KBM-7 (cell line): ENCODE measurements at places on chromosomes 16 and 17.
A peak's percentile ranks its signal among the peaks of the same experiment; 100 is the strongest.

DNA sequence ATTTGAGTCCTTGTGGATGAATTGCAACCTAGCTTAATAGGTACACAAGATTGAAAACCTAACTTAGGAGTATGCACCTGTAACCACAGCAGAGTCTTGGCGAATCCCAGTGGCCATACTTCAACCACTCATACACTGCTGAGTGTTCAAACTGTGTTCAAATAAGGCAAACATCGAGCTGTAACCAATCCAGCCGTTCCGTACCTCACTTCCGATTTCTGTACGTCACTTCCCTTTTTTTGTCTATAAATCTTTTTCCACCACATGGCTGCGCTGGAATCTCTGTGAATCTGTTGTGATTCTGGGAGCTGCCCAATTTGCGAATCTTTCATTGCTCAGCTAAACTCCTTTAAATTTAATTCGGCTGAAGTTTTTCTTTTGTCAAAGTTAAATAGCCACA, 190.6 kb downstream of the MAF start:
- DNase-seq: peak; percentile 45

GRCh38 chr16:2927010-2927646, 15.4 kb downstream of the FLYWCH1 start:
- peak; percentile 93 for DNase-seq

DNA sequence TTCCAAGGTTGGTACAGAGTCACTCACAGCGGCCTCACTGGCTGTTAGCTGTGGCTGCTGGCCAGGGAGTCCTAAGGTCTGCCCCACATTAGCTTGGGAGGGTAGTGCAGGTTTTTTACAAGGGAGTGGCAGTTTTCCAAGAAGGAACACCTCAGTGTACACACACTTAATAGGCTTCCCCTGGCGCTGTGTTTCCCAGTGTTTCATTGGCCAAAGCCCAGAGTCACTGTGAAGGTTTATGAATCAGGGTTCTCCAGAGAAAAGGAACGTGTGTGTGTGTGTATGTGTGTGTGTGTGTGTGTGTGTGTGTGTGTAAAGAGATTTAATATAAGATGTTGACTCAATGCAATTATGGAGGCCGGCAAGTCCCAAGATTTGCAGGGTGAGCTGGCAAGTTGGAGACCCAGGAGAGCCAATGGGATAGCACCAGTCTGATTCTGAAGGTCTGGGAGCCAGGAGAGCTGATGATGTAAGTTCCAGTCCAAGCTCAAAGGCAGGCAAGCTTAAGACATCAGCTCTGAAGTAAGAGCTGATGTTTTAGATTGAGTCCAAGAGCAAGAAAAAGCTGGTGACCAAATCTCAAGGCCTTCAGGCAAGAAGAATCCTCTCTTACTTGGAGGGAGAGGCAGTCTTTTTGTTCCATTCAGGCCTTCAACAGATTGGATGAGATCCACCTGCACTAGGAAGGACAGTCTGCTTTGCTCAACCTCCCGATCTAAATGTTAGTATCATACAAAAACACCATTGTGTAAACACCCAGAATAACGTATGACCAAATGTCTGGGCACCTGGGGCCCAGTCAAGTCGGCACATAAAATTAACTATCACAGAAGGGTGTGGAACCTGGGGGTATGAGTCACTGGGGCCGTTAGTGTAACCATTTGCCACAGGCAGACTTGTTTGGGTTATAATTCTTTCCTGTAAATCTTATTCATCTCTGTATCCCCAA, 206.8 kb downstream of the PRKCA start:
- no peak for DNase-seq

DNA sequence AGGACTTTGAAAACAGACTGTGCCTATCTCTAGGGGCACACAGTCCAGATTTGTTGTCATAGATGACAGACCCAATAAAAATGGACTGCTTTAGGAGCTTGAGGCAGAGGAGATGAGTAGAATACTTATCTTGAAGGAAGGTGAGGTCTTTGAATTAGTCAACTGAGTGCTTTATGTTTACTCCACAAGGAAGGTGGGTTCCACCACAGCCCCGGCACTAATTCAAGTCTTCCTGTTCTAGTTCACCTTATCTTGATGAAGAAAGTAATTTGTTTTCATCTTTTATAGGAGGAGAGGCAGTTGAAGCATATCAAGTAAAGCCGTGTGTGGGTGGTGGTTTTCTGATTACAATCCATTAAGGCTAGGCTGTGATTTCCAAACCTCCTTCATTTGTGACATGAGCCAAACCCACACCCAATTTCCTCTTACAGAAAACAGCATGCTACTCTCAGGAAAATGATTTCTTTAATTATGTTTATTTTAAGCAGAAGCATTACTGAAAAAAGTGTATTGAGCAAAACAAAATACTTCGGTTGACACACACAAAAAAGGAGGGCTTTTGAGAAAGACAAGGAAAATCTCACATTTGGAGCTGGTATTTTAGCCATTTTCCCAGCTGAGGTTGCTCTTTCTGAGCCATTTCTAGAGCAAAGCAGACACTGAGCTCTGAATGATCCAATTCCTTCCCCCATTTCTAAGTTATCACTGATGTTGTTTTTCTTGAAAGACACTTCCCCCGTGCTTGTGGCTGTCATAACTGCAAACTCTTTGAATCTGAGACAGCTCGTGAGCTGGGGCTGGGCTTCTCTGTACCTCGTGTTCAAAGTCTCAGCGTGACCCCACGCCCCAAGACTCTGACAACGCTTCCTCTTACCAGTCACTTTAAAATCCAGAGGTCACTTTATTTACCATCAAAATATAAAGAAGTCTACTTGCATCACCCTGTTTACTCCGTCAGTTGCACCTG, 35.4 kb downstream of the CDRT15 start:
- no peak for DNase-seq

DNA sequence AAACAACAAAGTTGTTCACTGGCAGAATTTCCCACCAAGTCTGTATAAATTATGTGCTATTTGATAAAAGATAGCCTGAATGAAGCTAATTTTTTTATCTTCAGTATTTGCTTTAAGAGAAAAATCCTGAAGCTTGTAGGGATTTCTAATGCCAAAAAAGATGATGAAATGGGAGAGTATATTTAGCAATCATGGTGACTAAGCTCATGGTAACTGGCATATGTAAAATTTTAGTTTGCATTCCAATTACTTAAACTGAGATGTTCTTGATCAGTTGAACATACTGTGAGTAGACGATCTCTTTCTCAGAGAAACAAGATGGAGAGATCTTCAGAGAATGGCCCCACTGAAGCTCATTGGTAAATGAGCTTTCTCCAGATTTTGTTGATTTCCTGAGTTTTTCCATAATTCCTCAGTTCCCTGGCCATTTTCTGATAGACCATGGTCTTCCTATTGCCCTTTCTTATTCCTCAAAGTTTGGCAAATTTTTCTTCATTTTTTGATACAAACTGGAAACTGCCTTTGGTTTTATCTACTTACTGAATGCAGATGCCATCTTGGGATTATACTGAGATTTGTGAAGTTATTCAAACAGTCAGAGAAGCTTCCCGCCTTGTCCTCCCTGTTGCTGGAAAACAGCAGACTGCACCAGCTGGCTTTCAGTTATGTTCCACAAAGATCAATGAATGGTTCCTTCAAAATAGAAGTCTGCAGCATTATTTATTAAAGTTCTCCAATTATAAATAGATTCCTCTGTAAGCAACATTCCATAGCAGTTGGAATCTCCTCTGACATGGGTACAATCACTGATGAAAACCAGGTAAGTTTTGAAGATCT, 68.3 kb upstream of the ALOX12 start:
- no peak for DNase-seq

DNA sequence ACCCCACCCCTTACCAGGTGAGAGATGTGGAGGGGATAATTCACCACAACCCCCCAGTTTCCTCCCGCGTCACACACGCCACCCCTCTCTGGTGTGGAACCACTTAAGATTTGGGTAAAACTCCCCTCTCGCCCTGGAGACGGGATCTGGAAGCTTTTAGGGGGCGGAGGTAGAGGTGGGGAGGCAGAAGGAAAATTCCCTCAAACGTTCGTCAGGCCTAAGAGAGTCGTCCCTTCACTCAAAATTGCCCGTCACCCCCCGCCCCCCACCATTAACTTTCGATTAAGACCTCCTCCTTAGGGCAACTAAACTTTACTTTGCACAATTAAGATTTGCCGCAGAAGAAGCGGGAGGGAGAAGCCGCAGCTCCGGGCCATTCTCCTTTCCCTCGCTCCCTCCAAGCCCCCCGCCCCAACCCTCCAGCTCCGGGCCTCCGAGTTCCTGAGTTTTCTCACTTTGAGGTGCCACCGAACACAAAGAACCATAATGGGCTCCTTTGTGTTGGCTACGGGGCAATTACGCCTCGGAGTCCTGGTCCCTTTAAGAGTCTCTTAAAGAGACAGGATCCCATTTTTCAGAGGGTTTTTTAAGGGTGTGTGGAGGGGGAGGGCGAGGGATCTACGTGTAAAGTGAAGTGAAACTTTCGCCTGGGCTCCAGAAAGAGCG, 985 bp upstream of the FZD2 start:
- DNase-seq: peak; percentile 67

DNA sequence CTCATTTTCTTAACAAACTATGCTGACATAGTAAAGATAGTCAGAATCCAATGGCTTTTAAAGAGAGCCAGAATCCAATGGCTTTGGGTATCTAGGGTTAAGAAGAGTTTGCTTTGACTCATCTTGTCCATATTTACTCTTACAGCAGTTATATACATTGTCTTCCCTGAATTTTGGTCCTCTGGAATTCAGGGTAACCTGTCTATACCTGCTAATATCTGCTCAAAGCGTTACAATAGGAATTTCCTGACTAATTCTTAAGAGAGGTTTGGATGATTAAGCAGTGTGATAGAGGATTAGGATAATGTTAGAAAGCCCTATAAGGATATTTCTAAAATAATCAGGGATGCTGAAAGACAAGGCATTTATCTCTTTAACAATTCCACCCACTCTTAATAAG, 2.0 kb upstream of the CDH8 start:
- no peak for DNase-seq

GRCh38 chr17:28033972-28034714, 8.3 kb upstream of the NLK start:
- DNase-seq: peak; percentile 88

DNA sequence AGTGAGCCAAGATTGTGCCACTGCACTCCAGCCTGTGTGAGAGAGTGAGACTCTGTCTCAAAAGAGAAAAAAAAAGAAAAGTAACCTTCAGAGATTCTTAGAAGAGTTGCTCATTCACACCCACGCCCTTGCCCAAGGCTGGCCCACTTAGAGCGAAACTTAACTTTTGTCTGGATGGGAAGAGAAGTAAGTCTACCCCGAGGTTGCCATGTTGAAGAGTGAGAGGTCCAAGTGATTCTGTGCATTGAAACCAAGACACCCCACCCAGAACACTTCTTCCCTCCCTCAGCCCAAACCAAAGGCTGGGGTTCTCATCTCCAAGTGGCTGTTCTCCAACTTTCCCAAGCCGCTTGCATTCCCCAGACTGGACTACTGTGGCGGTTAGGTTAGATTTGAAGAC, 2.4 kb upstream of the CISD3 start:
- no peak for DNase-seq

DNA sequence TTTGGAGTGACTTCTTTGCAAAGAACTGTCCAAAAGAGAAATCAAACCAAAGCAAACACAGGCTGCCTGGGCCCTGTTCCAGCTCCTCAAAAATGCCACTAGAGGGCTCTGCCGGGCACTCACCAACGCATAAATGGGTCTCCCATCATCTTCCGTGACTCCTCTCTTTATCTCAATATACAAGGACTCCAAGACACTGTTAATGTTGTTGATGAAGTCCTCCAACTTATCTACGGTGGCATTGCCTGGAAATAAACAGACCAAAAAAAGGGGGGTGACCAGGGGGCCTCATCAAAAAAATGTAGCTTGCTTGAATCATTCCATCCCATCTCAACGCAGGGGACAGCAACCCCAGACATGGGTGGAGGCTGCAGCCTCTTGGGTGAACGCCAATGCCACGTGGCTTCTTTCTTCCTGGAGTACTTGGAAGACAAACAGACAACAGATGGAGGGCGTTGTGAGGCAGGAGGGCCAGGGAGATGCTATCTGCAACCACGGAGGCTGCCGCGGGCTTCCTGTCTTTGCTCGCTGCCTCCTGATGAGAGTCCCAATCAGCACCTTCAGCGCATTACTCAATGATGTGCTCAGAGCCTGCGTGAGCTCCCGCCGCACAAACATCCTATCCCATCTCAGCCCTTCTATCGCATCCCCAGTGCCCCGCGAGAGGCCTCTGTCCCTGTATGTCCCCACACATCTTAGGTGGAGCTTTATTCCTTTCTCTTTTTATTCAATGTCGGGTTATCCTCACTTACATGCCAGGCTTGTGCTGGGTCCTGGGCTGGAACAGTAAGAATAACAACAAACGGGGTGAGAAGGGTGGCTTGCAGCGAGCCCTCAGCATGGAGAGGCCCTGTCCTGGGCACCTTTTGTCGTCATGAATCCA, 32.0 kb downstream of the KDM8 start:
- peak; percentile 99 for DNase-seq

GRCh38 chr16:19831678-19832077, 53.0 kb downstream of the GPRC5B start:
- DNase-seq: no peak

DNA sequence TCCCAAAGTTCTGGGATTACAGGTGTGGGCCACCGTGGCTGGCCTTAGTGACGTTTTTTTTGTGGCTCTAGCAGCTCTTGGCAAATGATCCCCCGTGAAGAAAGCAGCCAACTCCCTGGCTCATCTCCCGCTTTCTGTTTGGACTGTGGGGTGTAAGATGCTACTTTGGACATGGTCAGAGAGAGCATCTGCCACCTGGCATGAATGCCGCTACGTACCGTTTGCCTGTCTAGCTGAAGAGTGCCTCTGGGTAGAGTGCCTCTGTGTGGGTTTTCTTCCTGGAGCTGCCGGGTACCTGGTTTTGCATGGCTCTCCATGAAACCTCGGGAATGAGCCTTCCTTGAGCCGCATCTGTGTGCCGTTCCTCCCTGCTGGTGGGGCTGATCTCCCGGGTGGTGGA, 34.3 kb downstream of the NDEL1 start:
- DNase-seq: no peak

- DNase-seq: no peak
Observed at GRCh38 chr16:22333457-22333994, 36.3 kb downstream of the POLR3E start.

DNA sequence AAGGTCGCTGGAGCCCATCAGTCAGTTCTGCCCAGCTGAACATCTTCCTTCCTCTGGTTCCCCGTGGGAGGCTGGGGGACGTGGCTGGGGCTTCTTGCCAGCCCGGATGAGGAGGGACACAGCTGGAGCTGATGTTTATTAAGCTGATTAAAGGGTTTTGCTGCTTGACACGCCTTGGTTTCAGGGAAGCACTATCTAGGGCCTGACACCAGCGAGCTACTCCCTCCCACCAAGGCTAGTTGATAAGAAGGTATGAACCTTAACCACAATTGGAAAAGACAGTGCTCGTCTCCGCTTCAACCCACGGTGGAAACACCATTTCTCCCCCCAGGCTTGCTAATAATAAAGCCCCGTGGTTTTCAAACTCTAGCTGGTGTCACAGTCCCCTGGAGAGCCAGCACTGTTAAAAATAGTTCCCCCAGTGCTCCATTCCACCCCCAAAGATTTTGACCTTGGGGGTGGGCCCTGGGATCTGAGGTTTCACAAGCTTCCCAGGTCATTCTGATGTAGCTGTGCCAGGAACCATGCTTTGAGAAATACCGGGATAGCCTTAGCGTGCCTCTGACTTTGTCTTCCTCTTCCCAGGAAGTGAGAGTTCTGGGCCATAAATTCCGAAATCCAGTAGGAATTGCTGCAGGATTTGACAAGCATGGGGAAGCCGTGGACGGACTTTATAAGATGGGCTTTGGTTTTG, 5.5 kb downstream of the DHODH start:
- DNase-seq: peak; percentile 49
